ENCODE measurements at places on chromosomes 4 and X.

- DNase-seq, result no peak
Observed at GRCh38 chr4:140724760-140725159, 31.4 kb downstream of the TBC1D9 start.

- DNase-seq, result no peak
Observed at GRCh38 chr4:21191317-21191716, 491.1 kb downstream of the PACRGL start.

- DNase-seq, result no peak
Observed at GRCh38 chrX:2486476-2487133, 14.2 kb downstream of the DHRSX start.

DNA sequence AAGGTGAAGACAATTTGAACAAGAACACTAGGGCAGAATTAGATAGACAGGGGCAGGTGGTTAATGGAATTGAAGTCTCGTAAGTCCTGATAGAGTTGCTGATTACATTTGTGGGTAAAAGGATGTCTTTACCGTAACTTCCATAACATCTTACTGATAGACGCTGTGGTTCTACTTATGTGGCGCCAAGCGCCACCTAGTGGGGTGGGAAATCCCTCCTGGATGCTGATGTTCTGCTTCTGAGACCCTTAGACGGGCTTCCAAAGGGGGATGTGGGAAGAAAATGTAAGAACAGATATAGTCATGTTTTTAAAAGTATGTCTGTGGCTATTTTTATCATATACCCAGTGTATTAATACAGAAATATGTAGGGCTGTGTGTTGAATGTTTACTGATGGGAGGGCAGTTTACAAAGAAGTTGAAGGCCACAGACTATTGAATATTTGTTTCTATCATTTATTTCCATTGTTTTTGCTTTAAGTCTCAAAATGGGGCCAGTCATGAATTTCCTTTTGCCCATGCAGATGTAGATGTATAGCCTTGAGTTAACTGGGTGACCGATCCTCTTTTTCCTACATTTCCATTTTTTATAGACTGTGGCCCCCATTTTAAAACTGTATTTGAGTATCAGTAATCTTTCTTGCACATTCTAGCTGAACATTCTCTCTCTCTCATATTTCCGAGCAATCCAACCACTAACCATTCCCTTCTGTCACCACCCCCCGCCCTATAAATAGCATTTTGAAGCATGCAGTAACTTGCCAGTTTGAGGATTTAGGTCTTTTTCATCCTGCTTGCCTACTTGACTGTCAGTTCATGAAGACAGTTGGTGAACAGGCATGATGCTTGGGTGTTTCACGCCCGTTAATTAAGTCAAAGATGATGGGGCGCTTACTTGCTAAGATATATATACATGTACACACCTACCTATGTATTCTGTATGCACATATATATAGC, 12.1 kb upstream of the TLR8 start:
- DNase-seq, result no peak

- DNase-seq, result no peak
Observed at GRCh38 chr4:8585186-8585585, 5.0 kb downstream of the GPR78 start.

GRCh38 chr4:17690898-17691297, 76.5 kb downstream of the MED28 start:
- DNase-seq, result no peak

GRCh38 chr4:37095925-37096324, 148.6 kb upstream of the NWD2 start:
- no peak for DNase-seq

DNA sequence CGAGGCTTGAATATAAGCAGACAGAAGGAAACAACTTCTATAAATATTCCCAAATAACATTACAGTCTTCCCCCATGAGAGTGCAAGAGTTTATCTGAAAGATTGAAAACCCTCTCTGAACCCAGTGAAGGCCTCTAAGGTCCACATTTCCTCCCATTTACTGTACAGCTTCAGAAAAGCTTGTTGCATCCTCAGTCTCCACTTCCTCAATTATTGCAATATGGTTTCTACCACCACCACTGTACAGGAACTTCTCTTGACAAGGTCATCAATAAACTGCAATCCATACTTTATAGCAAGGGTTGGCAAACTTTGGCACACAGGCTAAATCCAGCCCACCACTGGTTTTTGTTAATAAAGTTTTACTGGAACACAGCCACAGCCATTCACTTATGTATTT, 239.0 kb downstream of the THOC2 start:
- no peak for DNase-seq

GRCh38 chrX:54024350-54024749, 19.9 kb downstream of the PHF8 start:
- DNase-seq, result no peak

Data from vagina (tissue), 2 donors.